Caco-2 (cell line): ENCODE measurements at places on chromosomes 16 and 17. TPM values are rescaled to one million over a fixed set of nuclear protein-coding genes. Genes with fewer than 3 reads are reported as not detected.

EPN2 gene
- total RNA-seq, result 32.8 and 35.6 TPM in 2 replicates

- H3K27me3 ChIP-seq, result no peaks in the 10 kb centered on the region
- H3K4me3 ChIP-seq, result no peak overlapping the region
- H3K4me1 ChIP-seq, result no peaks in the 10 kb centered on the region
- peak; percentile 5 for DNase-seq
Measured at GRCh38 chr17:5055543-5055942, 20.3 kb upstream of the SLC52A1 start.

RHBDL1 gene
- 2.9 and 3.2 TPM in 2 replicates for total RNA-seq

DNA sequence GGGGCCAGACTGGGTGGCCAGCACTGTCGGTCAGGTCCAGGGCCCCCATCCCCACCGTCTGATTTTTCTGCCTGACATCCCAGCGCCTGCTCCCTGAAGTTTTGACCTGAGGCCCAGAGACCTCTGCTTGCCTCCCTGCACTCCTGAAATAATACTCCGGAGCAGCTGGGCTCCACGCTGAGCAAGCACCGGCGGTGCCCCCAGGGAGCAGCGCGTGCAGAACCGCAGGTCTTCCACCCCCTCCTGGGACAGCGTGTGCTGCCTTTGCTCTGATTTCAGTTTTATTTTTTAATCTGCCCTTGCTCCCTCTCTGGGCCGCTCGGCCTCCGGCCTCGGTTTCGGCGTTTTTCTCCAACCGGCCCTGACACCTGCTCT is 132.4 kb upstream of the GSE1 start:
- peaks cover 5% of the 10 kb centered on the region; the same call in 1 of the 2 replicates for H3K4me1 ChIP-seq
- no peak for DNase-seq
- H3K27ac ChIP-seq, result no peak overlapping the region
- H3K27me3 ChIP-seq, result no peaks in the 10 kb centered on the region

- no peak for DNase-seq
- peaks cover 28% of the 10 kb centered on the region for H3K4me1 ChIP-seq
- no peaks in the 10 kb centered on the region for H3K27me3 ChIP-seq
- no peak overlapping the region for H3K4me3 ChIP-seq
- H3K36me3 ChIP-seq, result no peaks in the 10 kb centered on the region
Measured at GRCh38 chr17:27846042-27846655, 45.8 kb upstream of the NOS2 start.

NPIPB13 gene
- total RNA-seq, result 6.7 and 7.8 TPM in 2 replicates

DNA sequence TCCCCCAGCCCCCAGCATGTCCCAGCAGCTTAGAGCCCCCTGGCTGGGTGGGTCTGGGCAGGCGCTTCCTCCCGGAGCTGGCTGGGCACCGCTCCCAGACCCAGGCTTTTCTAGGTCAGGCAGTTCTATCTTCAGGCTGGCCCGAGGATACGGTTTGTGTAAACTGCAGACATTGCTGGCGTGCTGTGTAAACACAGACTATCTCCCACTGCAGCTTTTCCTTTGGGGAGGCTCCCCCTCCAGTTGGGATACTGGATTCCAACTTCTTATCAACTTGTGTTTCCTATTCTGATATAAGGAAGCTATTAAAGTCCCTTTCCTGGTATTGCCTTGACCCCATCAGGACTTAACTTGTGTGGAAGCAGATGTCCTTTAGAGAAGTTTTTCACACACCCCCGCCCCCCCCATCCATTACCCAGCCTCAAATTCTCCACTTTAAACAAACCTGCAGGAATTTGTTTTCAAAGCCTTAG is 18.3 kb upstream of the GNA13 start:
- no peak overlapping the region for H3K4me3 ChIP-seq
- no peak overlapping the region for H3K27ac ChIP-seq
- 0 out of 2 replicates have a peak, but pooled peaks cover 1% of the 10 kb centered on the region for H3K36me3 ChIP-seq
- H3K27me3 ChIP-seq, result no peaks in the 10 kb centered on the region
- peak; percentile 73 for DNase-seq

TPSB2 gene
- total RNA-seq, result not detected in 2 replicates

DNA sequence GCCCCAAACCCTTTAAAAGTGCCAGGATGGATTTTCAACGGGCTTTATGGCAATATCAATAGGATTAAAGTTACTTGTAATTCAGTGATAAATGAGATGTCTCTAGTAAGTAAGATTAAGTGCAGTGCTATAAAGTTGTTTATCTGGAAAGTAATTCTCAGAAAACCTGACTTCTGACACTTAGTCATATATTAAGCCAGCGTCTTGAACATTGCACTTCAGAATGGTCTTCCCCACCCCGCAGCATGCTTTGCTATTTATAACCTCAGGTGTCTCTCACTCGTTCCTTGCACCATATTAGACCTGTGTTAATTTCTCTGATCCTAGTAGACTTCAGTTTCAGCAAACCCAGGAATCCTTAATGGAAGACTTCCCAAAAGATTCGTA is 2.1 kb upstream of the MAF start:
- no peak overlapping the region for H3K27ac ChIP-seq
- no peaks in the 10 kb centered on the region for H3K36me3 ChIP-seq
- no peak overlapping the region for H3K4me3 ChIP-seq
- H3K4me1 ChIP-seq, result peaks cover 9% of the 10 kb centered on the region
- H3K27me3 ChIP-seq, result peaks cover 6% of the 10 kb centered on the region

CDH3 gene
- total RNA-seq, result 114 and 144 TPM in 2 replicates

DNA sequence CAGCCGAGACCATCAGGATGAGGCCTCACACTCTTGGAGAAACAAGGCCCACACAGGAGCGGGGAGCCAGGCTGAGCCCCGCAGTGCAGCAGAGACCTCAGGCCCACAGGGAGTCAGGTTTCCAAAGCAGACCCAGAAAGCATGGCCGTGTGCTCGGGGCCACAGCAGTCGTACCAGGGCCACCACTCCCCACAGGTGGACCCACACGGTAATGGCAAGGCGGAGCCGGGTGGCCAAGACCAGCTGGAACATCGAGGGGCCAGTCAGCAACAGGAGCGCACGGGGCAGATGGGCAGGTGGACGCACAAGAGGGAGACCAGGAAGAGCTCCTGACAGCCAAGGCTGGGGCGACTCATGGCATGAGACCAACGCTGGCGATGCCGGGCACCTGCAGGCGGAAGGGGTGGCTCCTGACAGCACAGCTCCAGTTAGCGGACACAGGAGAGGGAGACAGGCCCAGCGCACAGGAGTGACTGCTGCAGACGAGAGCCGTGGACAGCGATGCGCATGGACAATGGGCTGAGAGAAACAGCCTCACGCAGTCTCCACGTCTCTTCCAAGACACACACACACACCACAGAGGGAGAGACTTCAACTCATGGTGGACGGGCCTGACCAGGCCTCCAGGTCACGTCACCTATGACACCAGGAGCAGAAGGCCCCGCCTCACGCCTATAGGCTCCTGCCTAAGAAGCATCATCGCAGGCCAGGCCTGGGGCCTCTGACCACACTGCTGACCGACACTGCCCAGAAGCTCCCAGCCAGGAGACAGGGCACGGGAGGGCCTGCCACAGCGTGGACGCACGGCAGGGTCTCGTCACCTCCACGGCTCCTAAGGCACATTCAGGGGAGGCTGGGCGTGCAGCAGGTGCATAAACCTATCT is 58.6 kb downstream of the ZNF778 start:
- no peaks in the 10 kb centered on the region for H3K4me1 ChIP-seq
- no peak for DNase-seq
- no peaks in the 10 kb centered on the region for H3K27me3 ChIP-seq
- peaks cover 6% of the 10 kb centered on the region; the same call in 1 of the 2 replicates for H3K36me3 ChIP-seq
- H3K27ac ChIP-seq, result peak overlapping the region; percentile 52

DNA sequence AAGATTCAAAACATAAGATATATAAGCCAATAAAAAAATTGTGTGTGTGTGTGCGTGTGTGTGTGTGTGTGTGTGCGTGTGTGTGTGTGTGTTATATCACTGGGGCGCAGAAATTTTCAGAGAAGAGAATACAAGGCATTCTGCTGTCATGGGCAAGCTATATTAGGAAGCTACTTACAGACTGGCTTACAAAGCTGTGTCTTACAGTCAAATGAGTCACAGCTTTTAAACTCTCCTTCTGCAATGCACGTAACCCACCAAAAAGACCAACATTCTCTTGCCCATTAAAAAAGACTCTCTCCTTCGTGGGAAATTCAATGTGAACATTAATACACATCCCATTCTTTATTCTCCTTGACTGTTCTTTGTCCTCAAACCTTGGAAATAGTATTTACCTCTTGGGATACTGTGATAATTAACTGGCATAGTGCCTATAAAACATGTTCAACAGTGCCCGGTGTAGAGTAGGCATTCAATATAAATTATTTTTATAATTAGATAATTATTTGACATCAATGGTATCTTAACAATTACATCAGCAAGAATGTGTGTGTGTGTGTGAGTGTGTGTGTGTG is 860.4 kb upstream of the SOX9 start:
- no peaks in the 10 kb centered on the region for H3K27me3 ChIP-seq
- H3K4me3 ChIP-seq, result no peak overlapping the region
- no peak overlapping the region for H3K27ac ChIP-seq
- no peaks in the 10 kb centered on the region for H3K4me1 ChIP-seq
- H3K36me3 ChIP-seq, result no peaks in the 10 kb centered on the region

DNA sequence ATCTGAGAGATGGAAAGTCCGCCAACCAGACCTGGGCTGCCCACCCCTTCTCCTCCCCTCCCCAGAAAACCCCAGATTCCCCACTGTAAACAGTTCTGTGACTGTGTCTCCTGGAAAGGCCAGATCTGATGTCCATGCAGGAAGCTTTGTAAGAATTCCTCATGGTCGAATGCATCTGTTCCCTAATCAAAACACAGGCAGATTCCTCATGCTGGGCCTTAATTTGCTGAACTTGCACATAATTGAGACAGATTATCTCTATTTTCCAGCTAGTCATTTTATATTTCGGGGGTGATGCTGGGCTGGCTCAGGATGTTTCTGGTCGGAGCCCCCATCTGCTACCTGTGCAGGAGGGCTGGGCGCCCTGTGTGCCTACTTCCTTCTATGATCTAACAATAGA is 233.6 kb upstream of the ASIC2 start:
- no peaks in the 10 kb centered on the region for H3K4me1 ChIP-seq
- H3K36me3 ChIP-seq, result no peaks in the 10 kb centered on the region
- no peak for DNase-seq
- H3K27me3 ChIP-seq, result no peaks in the 10 kb centered on the region; the same call in 1 of the 2 replicates

TTYH2 gene
- 4.6 and 5.4 TPM in 2 replicates for total RNA-seq
